ENCODE measurements at places on chromosomes 13 and 19.

DNA sequence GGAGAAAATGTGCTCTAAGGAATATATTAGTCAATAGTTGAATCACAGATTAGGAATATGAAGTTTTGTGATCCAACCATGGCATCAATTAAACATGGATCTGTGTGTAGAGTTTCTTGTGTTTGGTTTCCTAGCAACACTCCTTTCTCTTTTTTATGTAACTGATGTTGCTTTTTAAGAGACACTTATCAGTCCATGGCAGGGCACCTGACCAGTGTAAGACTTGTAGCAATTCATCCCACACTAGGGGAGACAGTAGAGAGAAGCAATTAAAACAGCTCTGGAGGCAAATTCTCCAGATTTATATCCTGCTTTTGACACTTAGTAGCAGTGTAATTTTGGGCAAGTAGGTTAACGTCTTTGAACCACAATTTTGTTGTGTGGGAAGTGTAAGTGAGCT is 1229.0 kb downstream of the PCDH9 start:
- no peak for DNase-seq

GRCh38 chr13:64930636-64931035 is 2299.5 kb downstream of the PCDH9 start:
- no peak for DNase-seq

DNA sequence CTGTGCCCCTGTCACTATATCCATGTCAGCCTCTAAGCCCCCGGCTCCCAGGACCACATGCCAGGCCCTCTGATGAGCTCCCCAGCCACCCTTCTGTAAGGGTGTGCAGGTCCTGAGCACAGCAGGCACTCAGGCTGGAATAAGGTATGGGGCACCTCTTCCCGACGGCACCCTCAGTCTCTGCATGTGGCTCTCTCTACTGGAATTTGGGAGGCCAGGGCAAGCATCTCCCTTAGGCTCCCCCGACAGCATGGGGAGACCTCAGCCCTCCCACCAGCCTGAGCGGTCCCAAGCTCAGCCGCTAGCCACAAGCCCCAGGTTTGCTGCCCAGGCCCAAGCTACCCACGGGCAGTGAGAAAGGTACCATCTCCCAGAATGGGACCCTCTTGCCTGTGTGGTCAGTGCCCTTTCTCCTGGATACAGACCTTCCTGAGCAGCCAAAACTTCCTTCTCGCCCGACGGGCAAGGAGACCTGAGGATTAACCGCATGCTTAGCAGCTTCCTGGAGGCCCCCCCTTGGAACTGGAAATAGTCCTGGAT is 22.5 kb upstream of the C19orf12 start:
- DNase-seq, result no peak

DNA sequence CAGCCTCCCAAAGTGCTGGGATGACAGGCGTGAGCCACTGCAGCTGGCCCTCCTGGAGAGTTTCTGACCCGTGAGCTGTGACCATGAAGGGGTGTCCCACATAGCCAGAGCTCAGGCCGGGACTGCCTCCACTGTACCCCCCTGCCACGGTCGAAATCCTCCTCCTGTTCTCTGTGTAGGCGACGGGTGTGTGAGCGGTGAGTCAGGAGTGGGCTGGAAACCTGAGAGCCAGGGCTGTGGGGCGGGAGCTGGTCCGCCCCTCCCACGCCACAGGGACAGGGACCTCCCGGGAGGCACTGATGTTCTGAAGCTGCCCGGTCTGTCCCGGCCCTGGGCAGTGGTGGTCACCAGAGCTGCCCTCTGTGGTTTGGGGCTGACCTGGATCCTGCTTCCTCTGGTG is 3.9 kb downstream of the WDR18 start:
- DNase-seq, result no peak

DNA sequence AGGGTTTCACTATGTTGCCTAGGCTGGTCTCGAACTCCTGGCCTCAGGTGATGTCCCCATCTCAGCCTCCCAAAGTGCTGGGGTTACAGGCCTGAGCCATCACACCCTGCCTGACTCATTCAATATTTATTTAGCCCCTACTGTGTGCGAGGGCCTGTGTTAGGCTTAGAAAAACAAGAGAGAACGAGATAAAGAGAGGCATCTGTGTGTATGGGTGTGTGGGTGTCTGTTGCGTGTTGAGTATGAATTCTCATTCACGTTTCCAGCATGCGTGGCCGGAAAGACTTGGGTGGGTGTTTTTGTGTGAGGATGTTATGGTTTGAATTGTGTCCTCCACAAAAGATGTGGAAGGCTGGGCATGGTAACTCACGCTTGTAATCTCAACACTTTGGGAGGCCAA is 9.5 kb downstream of the GADD45B start:
- no peak for DNase-seq

DNA sequence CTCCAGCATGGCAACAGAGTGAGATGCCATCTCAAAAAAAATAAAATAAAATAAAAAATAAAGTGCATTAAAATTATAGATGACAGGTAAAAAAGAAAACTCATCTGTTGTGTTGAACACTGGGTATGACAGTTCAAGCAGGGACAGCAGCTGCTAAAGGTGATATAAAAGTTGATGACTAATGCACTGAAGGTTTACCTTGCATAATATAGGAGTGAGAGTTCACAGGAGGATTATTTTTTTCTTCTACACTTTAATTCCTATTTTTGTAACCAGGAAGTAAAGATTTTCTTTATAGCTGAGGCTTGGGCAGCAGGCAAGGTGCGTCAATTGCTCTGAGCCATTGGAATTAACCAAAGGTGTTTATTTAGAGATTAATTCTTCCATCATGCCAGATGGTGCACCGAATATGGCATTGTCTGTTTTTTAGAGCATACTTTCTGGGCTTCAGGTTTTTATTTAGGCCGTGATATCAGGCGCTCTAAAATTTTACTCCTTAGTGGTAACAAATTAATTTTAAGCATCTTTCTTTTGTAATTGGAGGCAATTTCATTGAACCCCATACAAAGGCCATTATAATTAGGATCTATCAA is 337.0 kb upstream of the SLC10A2 start:
- DNase-seq, result no peak

- DNase-seq, result no peak
Measured at GRCh38 chr19:28288572-28289264, 924.2 kb downstream of the UQCRFS1 start.

DNA sequence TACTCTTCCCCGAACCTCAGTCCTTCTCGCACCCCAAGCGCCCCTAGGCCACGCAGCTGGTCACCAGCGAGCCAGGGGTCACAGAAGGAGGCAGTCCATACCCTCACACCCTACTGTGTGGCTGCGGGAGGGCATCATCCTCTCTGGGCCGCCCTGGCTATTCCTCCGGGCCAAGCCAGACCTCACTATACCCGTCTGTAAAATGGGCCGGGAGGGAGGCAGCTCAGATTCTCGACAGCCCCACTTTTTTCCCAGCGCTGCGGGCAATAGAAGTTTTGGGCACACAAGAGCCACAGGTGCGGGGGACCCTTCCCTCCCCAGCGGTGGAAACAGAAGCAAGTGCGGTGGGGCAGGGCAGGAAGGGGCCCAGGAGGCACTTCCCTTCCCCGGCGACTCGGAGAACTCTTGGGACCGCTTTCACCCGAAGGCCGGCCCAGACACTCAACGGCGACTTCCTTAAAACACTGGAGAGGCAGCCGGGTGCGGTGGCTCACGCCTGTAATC is 5.6 kb upstream of the ARRDC2 start:
- DNase-seq, result no peak

- no peak for DNase-seq
Measured at GRCh38 chr13:71039440-71039839, 827.6 kb downstream of the DACH1 start.

- DNase-seq, result no peak
Measured at GRCh38 chr19:54415208-54415900, at the start of gene TTYH1. TSS of gene TTYH1 (plus strand) at chr19:54415464. CDS start at chr19:54415553, 89 bp downstream.

DNA sequence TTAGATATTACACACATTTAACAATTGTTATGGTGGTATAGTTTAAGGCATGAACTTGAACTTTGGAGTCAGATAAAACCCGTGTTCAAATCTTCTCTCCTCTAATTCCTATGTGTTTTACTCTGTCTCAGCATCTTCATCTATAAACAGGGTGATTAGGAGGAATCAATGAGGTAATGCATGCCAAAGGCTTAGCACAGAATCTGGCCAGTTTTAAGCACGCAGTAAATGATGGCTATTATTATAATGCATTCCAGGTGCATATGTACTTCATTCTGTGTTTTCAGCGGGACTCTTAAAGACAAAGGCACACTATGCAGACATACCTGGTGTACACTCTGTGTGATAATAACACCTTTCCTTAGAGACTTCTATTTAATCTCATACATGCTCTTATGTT is 88.0 kb upstream of the FRY start:
- DNase-seq, result no peak

DNA sequence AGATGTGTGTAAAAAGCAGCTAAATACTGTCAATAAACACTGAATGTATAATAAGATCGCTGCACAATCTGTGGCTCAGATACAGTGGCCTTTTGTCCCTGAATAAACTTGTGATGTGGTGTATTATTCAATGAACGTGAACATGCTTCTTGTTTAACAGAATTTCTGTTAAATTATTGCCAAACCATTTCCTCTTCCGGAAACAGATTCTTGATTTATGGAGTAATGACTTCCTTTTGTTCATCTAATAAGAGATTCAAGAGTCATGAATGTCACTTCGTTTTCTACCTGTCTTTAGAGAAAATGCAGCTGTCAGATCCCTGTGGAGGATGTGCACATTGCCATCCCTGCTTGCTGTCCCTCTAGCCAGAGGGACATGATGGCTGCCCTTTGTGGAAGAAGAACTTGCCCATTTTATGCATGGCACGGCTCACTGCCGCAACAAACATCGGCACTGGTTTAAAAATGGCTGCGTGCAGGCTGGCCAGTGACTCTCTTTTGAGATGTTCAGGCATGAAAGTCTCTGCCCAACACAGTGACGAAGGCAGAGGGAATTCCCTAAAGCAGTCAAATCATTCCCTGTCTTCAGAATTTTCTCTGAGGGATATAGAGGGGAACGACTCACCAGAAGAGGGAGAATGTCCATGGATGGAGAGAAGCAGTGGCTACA is 3.1 kb upstream of the TNFSF13B start:
- no peak for DNase-seq

GRCh38 chr13:75180805-75181455 is 301.0 kb downstream of the TBC1D4 start:
- no peak for DNase-seq

DNA sequence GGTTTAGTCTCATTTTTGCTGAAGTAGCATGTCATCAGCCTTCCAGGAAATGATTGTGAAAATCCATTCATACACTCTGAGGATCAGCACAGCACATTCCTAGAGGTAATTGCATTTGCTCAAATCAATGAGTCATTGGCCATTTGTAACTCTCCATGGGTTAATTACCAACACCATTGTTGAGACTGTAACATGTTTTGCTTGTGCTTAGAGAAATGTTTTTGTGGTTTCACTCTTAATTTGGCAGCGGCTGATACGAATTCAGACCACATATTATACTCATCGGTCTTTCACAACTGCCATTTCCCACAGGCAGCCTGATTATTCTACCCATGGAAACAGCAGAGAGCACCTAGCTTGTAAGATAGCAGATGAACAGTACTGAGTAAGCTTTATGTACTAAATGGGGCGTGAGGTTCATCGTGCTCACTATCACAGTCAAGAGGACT is 110.3 kb downstream of the NHLRC3 start:
- no peak for DNase-seq

GRCh38 chr19:55459551-55459949 is 1.9 kb downstream of the ISOC2 start:
- DNase-seq, result no peak

- no peak for DNase-seq
Measured at GRCh38 chr13:66076417-66076816, 1153.7 kb downstream of the PCDH9 start.

GRCh38 chr19:28999724-29000433 is 213.1 kb downstream of the UQCRFS1 start:
- DNase-seq, result no peak

DNA sequence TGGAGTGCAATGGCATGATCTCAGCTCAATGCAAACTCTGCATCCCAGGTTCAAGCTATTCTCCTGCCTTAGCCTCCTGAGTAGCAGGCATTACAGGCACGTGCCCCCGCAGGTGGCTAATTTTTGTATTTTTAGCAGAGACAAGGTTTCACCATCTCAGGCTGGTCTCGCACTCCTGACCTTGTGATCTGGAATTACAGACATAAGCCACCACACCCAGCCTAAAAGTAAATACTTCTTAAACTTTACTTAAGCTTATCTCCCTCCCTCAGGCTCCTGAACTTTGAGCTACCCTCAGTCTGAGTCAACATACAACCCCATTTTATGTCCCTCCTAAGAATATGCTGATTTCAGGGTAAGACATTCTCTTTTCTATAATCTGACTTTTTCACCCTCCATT is 66.1 kb downstream of the ZNF486 start:
- no peak for DNase-seq

DNA sequence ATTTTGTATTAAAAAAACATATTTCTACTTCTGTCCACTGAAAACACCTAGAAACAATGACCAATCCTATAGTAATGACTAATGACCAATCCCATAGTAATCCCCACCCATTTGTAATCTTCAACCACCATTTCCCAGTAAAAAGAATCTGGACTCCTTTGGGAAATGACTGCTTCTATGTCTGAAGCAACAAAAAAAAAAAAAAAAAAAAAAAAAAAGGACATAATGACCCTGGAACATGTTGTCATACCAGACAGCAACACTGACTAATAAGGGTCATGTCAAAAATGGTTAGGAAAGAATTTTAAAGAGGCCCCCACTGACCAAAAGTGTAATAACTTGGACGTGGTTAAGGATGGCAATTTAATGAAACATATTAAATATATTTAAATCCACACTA is 88.3 kb downstream of the TUBA3C start:
- DNase-seq, result no peak

GRCh38 chr13:106858903-106859532 is 291.1 kb upstream of the ARGLU1 start:
- DNase-seq, result no peak

DNA sequence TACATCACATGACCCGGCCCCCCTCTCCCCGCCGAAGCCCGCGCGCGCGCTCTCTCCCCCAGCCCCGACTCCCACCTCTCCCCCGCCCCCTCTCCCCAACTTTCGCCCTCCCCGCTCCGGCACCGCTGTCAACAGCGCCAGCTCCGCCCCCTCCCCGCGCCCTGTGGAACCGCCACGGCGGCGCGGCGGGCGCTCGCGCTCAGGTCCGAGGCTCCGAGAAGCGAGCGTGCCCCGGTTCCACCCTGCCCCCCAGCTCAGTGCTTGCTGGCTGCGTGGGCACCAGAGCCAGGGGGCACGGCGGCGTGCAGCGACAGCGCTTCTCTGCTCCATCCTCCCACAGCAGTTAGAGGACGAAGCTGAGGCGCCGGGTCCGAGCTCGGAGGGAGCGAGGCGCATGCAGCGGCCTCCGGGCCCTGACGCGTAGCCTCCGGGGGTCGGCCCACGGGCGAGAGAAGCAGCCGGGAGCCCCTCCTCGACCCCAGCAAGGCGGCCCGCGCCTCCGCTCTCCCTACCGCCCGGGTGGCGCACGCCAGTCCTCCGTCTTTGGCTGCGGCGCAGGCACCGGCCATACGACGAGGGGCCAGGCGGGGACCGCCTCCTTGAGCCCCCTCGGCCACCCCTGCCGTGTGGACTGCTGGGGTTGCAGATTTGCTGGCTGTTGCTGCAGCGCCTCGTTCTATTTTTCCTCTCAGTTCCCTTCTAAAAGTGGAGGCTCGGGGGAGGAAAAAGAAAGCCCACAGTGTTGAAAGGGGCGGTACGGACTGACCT is 109.5 kb downstream of the KCNRG start:
- DNase-seq, result no peak
